Fibroblast of upper back skin (primary cell): ENCODE measurements at places on chromosomes 4 and X.
A peak's percentile ranks its signal among the peaks of the same experiment; 100 is the strongest.

DNA sequence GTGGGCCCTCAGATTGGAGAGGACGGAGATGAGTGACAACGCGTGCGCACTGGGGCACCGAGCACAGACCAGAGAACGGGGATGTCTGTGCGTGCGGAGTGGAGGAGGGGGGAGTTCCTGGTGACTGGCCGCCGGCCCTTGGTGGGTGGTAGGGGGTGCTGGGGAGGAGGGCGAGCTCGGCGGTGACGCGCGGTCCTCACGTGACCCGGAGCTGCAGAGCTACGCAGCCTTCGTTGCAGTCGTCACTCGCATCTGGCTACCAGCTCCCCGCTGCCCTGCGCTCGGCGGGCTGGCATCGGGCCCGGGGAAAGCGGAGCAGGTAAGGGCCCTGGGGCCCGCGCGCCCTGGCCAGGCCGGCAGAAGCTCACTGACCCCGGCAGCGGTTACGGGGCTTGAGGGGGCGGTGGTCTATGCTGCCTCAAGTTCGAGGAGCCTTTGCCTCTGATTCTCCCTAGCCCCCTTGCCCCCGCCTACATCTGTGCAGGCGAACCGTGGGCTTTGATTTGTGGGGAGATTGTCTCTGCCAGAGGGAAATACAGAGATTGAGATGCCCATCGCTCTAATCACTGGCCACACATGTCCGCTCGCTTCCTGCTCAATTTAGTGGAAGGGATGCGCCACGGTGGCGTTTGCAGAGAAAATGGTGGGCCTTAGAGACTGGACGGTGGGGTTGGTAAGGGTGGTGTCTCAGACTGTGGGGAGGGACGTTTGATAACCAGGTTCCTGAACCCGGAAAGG lies at the start of gene ARMCX4:
ARMCX4 (plus strand) TSS at position 245 of the 738 bp plus-strand sequence. CDS start 3,134 bp downstream, outside the sequence.
- DNase-seq = peak; percentile 60

GRCh38 chrX:12770440-12770839 lies 20.8 kb upstream of the PRPS2 start:
- no peak for DNase-seq

- no peak for DNase-seq
Observed at GRCh38 chr4:120053911-120054310, 12.7 kb downstream of the MAD2L1 start.

GRCh38 chr4:40612831-40613230 lies 16.8 kb downstream of the RBM47 start:
- DNase-seq = no peak

DNA sequence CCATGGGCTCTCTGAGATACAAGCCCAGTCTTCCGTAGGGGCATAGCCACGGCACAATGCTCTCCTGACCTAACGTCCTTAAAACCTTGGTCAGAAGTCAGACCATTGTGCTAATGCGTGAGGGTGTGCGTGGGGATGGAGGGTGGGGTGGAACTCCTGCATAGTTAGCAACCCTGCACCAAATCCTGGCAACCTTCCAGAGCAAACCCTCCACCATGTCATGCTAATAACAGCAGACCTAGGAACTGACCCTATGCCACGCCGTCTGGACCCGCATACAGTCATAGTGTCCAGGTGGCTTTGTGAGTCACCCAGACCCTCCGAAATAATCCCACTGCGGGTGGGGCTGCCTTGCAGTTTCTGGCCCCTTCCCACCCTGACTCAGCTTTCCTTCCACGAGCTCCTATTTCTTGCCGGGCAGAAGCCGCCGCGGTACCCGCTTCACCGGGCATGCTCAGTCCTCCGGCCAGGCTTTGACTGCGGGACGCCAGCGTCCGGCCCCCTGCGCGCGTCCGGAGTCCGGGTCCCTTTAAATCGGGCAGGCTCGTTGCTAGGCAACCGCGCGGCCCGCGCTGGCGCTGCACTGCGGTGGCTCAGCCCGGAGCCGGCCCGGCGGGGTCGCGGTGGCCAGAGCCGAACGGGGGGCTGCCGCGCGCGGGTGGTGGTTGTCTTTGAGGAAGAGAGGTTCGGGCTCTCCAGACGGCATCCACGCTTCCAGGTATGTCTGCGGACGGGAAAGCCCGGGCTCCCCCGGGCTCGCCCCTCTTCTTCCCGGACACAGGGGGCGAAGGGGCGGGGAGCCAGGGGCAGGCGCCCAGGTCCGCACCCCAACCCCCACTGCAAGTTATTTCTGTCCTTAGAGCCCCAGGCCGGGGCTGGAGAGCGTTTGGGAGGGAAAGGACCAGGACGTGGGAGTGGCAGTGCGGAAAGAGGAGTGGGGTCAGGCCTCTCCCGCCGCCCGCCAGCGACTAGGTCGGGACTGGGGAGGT lies at the start of gene CCDC160:
CCDC160 (plus strand) TSS at position 557 of the 989 bp plus-strand sequence. CDS start 7,619 bp downstream, outside the sequence.
- peak; percentile 8 for DNase-seq

- DNase-seq = no peak
Observed at GRCh38 chr4:185332575-185333464, 62.9 kb downstream of the LRP2BP start.

DNA sequence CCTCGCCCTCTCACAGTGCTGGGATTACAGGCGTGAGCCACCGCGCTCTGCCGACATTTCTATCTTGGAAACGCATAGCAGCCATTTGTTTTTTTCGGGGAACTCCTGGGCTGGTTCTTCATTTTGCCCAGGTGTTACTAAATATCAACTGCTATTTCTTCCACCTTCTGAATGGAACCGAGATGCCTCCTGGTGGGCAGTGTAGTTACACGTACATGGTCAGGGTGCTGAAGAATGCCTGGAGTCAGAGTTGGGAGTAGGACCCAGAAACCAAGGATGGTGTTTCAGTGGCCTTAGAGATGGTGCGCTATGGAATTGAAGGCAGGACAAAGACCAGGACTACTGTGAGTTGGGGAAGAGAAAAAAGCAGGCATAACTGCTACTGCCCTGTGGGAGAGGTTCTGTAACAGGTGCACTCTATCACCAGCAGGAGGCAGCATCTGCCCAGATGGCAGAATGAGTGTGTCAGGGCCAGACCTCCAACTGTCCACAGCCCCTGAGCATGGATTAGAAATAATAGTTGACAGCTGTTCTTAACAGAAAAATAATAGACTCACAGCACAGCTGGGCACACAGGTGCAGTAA lies 81.7 kb downstream of the ZC4H2 start:
- no peak for DNase-seq

DNA sequence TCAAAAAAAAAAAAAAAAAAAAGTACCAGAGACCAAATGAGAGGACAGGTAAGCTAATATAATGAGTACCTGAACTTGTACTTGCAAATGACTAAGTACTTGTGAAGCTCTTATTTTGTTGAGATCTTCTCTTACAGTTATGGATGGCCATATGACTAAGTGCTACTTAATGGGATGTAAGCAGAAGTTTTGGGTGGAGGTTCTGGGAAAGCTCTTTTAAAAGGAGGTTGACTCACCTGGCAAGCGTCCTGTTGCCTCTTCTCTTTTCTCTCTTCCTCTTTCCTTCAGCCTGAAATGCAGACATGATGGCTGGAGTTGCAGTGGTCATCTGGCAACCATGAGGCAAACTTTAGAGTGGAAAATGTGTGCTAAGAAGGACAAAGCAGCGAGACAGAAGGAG lies 36.9 kb upstream of the MED14 start:
- peak; percentile 57 for DNase-seq

DNA sequence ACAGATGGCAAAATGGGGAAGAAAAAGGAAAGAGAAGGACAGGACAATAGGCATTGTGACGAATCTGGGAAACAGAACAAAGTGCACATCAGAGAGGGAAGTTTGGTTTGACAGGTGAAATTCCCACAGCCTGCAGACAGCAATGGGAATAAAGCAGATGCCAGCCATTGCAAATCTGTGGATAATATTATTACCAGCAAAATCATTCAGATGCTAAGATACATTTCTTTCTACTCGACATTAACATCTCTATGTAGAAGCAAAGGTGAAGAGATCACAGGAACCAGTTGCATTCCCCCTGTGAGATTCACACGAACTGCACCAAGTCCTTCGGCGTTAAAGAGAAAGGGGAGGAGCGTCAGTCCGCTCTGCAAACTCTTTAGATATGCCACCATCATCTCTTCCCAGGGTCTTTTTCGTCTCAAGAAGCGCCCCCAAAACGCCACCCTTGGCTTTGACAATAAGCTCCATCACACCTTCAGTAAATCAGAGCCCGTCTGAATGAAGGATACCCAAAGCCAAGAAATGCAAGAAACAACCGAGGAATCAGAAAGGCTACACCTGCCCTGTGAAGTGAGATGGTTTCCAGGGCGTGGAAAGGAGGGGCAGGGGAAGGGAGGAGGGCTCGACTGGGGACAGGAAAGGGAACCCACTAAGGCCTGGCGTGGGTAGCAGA lies 1.9 kb downstream of the NEUROG2 start:
- DNase-seq = no peak

DNA sequence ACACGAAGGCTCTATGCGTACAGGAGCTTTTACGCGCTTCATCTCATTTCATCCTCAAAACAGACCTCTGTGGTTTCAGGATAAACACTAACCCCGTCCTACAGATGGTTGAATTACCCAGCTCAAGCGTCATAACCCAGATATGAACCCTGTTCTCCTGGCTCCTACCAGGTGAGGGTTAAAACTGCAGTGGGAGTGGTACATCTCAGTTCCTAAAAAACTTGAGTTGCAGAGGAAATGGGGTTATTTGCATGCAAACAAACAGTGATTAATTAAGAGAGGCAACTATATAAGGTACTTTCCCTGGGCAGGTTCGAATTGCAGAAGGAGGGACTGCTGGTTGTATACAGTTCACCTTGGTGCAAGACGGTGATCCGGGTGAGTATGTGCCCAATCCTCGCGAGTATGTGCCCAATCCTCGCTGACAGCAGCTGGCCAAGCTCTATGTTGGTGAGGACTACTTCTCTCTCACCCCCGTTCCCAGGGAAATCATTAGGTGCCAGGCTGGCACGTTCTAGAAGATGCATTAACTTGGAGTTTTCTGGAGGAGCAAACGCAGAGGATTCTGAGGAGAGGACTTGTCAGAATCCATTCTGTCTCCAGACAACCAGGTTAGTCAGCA lies 72.6 kb downstream of the FHDC1 start:
- no peak for DNase-seq

DNA sequence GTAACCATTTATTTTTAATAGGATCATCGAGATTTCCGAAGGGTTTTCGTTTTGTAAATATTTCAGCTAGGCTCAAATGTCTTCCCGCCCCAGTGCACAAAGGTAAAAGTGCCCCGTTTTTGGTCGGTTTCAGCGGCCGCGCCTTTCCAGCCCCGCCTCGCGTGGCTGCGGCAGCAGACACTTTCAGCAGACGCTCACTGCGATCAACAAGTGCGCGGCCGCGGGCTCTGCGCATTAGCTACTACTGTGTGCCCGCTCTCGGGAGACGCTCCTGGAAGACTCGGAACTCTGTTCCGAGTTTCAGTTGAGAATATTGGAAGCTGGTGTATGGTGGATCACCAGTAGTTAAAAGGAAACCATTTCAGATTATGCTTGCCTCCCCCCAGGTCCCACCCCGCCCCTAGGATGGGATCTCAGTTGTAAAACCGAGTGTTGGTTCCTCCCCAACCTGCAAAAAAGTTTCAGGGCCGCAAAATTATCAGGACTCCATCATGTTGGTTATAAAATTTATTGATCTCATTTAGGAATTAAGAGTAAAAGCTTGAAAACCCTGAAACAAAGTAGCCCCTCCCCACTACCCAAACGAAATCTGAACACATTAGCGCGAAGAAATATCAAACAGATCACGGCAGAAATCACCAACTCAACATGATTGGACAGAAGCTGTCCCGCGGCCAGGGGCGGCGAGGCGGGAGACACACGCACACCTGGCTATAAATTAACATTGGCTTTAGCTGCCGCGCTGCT lies 2.2 kb downstream of the SOX3 start:
- no peak for DNase-seq

DNA sequence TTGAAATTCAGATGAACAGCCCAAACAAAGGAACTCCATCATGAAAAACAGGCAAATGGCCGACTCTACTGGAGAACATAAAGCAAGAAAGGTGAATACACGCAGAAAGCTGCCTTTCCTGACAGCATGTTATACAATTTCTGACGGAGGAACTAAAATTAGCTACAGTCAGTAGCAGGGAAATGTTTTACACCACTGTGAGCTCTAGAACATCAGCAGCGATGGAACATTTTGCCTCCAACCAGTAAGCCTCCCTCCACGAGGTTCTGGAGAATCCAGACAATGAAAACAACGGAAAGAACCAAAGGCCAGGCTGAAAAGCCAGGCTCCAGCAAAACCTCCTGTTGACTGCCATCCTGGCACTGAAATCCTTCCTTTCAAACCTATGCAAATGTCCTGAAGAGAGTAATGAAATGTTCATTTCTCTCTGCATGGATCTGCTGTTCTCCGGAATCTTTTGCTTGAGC lies 78.9 kb downstream of the IRF2 start:
- DNase-seq = no peak

DNA sequence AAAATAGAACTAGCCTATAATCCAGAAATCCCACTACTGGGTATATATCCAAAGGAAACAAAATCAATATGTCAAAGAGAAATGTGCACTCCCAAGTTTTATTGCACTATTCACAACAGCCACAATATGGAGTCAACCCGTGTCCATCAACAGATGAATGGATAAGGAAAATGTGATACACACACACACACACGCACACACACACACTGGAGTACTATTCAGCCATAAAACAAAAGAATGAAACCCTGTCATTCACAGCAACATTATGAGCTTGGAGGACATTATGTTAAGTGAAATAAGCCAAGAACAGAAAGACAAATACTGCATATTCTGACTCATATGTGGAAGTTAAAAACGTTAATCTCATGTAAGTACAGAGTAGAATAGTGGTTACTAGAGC lies 5.8 kb upstream of the FHL1 start:
- no peak for DNase-seq

DNA sequence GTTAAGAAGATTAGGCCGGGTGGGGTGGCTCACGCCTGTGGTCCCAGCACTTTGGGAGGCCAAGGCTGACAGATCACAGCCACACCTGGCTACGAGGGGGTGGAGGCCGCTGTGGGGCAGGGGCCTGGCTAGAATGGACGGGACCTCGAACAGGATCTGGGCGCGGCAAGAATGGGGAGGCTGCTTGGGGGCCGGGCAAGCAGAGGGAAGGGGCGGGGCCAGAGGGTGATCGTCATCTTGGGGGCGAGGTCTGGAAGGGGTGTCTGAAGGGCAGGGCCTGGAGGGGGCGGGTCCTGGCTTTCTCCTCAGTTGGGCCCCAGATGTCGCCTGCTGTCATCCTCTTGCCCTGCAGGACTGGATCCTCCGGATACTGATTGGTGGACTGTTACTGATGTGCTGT lies 57.3 kb upstream of the ENPEP start:
- DNase-seq = no peak

- peak; percentile 68 for DNase-seq
Observed at GRCh38 chr4:89712141-89712540, 124.8 kb downstream of the SNCA start.

DNA sequence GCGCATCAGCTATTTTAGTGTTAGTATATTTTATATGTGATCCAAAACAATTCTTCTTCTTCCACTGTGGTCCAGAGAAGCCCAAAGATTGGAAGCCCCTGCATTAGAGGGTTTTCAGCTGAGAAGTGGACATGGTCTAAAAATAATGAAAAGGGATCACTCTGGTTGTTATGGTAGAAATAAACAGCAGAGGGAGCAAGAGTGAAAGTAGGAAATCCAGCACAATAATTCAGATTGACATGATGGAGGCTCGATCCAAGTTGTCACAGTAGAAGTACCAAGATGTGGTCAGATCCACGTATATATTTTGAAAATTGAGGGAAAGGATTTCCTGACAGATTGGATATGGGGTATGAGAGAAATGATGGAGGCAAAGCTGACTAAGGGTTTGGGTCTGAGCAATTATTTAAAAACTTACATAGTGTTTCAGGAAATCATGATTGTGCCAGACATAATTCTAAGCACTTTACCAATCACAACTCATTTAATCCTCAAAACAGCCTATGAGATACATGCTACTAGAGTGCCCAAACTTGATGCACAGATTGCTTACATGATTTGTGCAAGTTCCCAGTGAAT lies 17.0 kb upstream of the TMEM144 start:
- DNase-seq = peak; percentile 45
